ENCODE measurements at places on chromosomes 3 and 15.
A peak's percentile ranks its signal among the peaks of the same experiment; 100 is the strongest.

DNA sequence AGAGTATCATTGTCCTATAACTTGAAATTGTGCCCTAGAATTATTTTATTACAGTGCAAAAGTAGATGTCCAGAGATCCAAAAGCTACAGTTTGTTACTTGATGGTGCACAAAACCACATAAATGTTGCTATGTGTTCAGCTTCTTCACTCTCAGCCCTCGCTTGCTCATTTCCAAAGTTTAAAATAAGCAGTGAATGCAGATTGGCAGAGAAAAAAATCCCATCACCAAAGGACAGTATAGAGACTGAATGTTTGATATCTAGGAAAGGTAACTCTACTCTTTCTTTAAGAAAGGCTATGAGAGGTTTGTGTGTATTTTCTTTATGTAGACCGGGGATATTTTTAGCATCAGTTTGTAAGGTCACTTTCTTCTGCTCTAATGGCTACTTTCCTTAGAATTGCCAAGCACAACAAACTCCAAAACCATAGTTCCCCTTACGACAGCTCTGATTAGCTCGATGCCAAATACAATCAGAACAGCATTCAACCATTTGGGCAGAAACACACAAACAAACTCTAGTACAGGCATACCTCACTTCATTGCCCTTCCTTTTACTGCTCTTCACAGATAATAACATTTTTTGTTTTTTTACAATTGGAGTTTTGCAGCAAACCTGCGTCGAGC is 164.1 kb upstream of the CCDC54 start:
- DNase-seq, result no peak

- no peak for DNase-seq
These were observed 392.2 kb downstream of the KCNH8 start for GRCh38 chr3:19540464-19540863.

DNA sequence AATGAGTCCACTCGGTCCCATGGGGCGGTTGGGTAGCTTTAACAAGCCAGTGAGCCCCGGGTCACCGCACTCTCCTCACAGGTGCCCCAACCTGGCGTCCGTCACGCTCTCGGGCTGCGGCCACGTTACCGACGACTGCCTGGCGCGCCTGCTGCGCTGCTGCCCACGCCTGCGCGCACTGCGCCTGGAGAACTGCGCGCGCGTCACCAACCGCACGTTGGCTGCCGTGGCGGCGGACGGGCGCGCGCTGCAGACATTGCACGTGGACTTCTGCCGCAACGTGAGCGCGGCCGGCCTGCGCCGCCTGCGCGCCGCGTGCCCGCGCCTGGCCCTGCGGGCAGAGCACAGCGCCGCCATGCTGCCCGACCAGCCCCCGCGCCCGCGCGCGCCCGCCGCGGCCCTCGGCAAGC is 3.4 kb downstream of the FBXL22 start:
- peak; percentile 92 for DNase-seq

DNA sequence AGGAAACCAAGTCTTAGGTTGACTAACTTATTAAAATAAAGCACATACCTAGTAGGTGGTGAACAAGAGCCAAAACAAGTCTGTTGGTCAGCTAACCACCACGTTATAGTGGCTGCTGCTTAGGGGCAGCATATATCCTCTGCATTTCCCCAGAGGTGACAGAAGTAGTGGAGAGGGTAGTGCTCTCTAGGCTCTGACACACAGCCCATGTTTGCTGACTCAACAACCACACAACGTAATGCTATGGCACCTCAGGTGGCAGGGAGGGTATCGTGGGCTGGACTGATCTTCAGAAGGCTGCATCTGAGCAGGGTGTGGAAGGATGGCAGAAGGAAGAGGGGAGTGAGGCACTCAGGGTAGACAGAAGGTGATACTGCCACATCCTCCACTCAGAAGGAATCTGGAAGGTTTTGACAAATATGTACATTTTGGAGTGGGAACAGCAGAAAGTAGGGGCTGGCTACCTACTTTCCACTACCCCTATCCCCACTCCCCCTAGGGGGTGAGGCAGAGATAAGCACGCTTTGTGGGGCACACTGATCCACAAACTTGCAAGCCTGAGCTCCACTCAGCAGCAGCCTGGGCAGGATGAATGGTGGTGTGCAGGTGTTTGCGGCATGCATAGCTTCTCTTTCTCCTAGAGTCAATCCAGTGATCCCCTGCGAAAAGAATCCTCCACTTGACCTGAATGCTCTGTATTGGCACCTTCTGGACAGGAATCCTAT is 178.1 kb downstream of the RORA start:
- DNase-seq, result no peak

DNA sequence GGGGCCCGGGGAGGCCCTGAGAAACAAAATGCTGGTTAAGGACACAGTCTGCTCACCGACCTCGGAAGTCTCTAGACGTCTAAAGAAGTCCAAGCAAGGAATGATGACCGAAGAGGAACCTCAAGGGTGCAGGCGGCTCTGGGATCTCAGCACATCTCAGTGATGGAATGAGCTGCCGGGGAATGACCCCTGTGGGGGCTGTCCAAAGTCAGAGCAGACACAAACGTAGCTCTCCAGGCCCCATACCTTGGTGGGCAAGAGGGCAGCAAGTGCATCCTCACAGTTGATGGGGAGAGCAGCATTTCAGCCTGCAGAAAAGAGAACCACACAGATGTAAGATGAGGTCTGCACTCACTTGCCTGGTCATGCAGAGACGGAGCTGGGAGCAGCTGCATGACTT is 129.1 kb downstream of the IGF1R start:
- no peak for DNase-seq

GRCh38 chr15:81595752-81596151 is 221.7 kb upstream of the TMC3 start:
- DNase-seq, result no peak

DNA sequence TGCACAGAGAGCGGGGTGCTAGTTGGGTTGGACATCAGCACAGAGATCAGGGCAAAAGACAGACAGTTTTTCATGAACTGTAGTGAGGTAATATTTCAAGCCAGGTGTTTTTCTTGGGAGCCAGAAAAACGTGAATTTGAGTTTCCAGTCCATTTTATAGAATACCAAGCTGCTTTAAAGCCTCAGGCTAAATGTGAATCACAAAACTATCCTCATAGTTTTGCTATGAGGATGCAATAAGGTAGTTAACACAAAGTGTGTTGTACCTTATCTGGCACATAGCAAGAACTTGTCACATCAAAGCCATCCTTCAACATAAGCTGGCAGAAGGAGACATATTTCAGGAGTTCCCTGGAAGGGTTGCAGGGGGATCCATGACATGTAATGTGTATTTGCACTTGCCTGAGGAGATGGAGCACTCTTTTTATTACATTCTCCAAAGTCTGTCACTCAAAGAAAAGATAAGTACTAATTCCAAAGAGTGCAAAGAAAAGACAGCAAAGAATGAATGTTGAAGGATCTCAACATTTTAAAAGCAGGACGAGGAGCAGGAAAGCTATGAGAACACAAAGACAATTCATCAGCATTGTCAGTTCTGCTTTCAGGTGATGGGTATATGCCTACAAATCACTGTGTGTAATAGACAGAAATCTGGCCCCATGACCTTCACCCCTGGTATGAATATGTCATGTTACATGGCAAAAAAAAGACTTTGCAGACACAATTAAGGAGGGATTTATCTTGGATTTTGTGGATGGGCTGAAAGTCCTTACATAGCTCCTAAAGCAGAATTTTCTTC is 1046.4 kb downstream of the NTRK3 start:
- no peak for DNase-seq

GRCh38 chr15:36898536-36899126 is 201.7 kb downstream of the MEIS2 start:
- no peak for DNase-seq

- DNase-seq, result peak; percentile 28
These were observed 24.8 kb downstream of the TMOD2 start for GRCh38 chr15:51775967-51776816.

GRCh38 chr3:15498431-15499214 is 22.9 kb downstream of the COLQ start:
- DNase-seq, result no peak

DNA sequence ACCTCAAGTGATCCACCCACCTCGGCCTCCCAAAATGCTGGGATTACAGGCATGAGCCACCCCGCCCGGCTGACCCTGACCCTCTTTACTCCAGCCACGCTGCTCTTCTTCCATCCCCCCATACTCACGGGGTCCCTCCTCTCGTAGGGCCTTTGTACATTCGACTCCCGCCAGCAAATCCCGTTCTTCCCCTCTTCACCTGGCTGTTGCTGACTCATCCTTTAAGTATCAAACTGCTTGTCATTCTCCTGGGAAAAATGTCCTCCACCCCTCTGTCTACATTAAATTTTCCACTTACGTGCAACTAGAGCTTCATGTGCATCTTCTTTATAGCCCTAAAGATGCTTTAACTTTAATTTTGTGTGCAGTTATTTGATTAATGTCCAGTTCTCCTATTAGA is 203.1 kb downstream of the OPA1 start:
- no peak for DNase-seq

- DNase-seq, result no peak
These were observed 88.4 kb downstream of the VGLL4 start for GRCh38 chr3:11555211-11555782.

- no peak for DNase-seq
These were observed 15.2 kb downstream of the EFCC1 start for GRCh38 chr3:129016356-129016719.

GRCh38 chr3:55297706-55298105 is 189.4 kb downstream of the WNT5A start:
- no peak for DNase-seq

- DNase-seq, result no peak
These were observed 164.1 kb downstream of the SSR3 start for GRCh38 chr3:156390846-156391245.

- DNase-seq, result no peak
These were observed 27.2 kb downstream of the SEMA7A start for GRCh38 chr15:74406517-74406916.

DNA sequence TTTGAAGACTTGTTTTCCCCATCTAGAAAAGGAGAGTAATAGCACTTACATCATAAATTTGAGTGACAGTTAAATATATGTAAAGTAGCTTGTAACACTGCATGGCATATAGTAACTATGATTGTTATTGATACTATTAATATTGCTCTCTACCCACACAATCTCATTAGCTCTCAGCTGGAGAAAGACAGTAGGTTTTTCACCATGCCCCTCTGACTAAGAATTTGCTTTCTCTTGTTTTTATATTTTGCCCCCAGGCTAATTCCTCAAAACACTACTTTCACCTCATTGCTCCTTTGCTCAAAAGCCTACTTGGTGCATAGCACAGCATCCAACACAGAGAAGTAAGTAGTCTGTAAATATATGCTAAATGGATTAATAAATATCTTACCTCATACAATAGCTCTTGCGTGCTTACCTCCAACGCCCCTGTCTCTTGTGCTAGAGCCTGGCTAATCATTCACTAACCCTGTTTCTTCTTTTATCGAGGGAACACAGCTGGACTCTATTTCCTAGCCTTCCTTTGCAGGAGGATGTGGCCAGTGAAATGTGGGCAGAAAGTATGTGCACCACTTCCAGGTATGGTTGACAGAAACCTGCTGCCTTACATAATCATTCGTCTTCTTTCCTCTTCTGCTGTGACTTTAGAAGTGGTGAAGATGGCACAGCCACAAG is 190.0 kb downstream of the PLCH1 start:
- DNase-seq, result peak; percentile 59

- DNase-seq, result peak; percentile 72
These were observed 25.9 kb upstream of the SPRED1 start for GRCh38 chr15:38226608-38227266.

- no peak for DNase-seq
These were observed 348.8 kb upstream of the DCBLD2 start for GRCh38 chr3:99250272-99250671.

DNA sequence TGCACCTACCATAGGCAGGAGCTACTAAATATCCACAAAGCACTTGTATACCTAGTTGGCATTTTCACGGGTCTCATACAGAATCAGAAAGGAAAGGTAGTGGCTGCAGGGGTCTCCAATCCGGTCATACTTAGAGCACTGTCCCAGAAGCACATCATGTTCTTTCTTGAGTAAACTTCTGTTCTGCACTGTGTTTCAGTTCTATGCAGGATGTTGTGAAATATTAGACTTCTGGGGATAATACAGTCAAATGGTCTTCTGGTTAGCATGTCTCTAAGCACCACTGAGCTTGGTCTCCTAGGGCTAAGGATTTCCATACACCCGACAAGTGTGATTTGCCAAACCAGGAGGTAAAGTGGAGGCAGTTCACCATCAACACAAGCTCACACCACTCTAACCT is 27.9 kb downstream of the MINDY4B start:
- DNase-seq, result no peak

DNA sequence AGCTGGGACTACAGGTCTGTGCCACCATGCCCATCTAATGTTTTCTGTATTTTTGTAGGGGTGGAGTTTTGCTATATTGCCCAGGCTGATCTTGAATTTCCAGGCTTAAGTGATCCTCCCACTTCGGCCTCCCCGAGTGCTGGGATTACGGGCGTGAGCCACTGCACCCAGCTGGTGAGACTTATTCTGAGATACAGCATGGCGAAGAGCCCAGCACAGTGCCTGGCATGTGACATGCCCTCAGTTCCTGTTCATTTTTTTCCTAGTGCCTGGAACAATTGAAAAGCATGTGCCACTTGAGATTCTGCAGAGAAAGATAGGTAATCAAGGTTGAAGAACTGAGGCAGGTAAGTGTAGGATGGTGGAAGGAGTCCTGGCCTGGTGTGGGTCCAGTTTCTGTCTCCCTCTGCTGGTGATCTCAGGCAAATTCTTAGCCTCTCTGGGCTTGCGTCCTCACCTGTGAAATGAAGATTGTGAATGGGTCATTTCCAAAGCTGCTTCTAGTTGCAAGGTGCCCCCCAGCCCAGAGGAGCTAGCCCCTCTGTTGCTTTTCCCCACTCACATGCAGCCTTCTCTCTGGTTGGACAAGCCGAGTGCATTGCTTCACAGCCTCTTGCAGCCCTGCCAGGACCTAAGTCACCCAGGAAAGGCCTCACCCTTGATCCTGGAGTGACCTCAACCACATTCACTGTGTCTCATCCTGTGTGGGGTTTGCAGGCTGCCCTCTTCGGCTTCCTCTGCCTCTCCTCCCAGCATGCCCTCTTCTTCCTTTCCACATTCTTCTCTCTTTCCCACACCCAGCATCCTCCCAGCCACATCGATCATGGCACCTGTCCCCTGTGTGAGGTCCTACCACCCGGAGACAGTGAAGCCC is 4.3 kb upstream of the RHCG start:
- DNase-seq, result no peak

DNA sequence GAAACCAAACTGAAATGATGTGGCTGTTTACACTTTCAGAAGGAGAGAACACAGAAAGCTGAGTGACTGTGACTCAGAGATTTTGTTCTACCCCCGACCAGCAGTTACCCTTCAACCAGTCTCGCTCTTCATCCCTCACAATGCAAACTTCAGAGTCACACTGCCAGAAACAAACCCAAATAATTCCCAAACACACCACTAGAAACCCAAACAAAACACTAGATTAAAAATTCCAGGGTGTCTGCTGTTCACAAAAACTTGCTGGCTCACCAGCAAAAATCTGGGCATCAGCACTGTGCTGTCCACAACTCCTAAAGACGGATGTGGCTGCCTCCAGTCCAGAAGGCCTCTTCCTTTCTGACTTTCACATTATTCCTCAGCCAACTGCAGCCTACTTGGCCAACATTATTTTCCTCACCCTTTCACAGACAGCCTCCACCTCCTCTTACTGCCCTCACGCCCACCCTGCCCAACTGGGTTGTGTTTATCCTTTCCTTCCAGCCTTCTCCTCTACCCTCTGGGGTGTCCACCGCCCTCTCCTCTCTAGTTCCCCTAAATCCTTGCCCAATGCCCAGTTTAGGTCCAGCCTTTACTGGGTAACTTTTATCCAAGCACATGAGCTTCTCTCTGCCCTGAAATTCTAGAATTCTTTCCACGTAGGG is 71.4 kb downstream of the MECOM start:
- no peak for DNase-seq

GRCh38 chr3:132232231-132232792 is 84.9 kb upstream of the ACP3 start:
- no peak for DNase-seq
